ENCODE measurements at places on chromosomes 1 and 21.
A peak's percentile ranks its signal among the peaks of the same experiment; 100 is the strongest.

- DNase-seq = no peak
Measured at GRCh38 chr1:41698916-41699860, 214.7 kb upstream of the EDN2 start.

DNA sequence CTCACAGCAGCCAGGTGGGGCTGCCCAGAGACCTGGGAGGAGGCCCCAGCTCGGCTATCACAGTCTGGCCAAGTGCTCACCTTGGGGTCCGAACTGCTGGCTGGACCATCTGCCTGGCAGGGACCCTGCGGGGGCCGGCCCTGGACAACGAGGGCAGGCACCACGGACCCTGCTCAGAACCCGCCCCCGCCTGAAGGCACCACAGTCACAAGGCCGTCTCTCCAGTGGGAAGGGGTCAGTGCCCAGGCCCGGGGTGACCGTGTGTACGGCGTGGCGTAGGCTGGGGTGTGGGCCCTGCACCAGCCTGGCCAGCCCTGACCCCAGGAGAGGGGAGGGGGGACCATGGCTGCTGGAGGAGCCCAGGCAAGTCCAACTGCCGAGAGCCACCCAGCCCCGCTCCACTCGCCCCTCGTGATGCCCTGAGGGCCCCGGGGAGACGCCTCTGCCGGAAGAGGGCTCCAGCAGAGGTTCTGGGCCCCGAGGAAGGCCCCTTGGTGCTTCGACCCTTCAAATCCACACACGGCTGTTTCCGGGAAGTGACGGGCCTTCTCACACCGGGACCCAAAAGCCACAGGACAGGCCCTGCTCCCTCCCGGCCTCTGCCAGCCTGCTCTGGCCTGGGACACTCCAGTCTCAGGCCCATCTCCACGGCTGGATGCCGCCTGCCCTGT is 11.2 kb upstream of the RNF223 start:
- no peak for DNase-seq

DNA sequence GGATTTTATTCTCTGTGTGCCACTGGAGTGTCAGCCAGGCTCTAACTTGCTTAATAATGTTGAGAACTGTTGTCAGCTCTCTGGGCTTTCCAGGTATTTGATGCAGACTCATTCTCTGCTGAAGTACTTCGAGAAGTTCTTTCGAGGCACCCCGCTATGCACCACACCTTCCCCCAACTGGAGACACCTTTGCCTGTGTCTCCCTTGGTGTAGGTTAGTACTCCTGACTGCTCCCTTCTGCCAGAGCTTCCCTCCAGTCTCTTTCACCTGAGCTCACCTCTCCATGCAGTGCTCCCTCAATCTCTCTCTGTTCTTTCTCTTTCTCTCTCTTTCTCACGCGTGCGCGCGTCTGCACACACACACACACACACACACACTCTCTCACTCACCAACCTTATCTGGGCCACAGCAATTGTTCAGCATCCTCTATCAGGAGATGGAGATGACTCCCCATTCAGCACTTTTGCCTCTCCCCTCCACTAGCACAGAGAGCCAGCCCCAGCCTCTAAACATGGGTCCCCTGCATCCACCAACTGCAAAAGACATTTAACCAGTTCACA is 14.0 kb upstream of the MGST3 start:
- DNase-seq = no peak

DNA sequence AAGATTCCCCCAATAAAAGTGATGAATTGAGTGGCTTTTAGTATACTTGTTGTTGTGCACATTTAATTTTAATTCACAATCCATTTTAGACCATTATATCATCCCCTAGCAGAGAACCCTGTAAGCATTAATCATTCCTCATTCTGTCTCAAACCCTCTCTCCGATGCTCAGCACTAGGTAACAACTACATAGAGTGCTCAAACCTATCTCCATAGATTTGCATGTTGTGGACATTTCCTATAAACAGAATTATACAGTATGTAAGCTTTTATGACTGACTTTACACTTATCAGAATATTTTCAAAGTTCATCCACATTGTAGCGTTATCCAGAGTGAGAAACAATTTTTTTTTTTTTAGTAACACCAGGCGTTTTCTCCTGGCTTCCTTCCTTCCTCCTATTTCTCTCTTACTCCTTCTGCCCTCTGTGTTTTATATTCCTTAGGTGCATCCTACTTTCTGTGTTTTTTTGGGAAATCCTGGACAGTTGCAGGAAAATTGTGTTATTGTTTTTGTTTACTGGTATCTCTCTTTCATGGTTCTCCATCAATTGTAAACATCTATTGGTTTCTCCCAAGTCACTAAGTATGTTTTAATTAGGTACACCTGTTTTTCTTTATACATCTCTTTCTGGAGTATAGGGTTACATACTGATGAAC is 1528.0 kb upstream of the TPTE start:
- DNase-seq = no peak

DNA sequence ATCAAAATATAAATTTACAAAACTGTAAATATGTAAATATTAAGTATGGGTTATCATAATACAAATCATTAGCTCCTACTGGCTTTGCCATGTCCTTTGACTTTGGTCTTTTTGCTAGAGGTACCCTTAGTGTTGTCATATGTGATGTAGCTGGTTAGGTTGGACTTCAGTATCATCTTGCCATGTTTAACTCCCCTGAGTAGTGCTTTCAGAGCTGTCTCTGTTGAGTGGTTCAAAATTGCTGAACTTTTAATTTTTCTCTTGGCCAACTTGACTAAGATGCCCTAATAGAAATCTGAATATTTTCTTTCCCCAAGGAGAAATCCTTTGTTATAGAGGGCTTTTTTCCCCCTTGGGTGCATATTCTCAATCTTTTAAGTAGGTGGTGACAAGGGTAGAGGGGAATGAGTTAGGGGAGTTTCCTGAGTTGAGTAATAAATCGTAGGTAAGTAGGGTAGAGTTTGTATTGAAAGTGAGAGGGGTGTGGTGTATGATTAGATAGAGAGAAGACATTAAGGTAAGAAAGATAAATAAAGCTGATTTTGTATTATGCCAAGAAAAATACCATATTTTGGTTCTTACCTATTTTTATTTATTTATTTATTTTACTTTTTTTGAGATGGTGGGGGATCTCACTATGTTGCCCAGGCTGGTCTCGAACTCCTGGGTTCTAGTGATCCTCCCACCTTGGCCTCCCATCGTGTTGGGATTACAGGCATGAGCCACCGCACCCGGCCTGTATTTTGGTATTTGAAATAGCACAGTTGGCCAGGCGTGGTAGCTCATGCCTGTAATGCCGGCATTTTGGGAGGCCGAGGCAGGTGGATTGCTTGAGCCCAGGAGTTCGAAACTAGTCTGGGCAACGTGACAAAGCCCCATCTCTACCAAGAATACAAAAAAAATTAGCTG is 21.8 kb downstream of the RPRD2 start:
- no peak for DNase-seq

DNA sequence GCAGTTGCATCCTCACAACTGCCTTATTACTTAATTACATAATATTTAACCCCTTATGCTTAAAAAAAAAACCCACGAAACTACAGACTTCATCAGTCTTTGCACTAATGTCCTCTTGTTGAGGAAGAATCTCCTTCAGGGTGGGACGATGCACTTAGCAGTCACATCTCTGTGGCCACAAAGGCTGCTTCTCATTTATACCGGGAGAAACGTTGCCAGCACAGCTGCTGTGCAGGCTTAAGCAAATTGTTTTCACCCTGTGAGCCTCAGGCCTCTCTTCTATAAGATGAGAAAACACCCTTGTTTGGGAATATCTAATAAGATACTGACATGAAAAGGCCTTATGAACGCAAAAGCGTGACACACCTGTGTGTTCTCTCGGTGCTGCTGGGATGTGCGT is 2.9 kb upstream of the OBSCN start:
- no peak for DNase-seq

- DNase-seq = no peak
Measured at GRCh38 chr21:36851121-36851520, 115.3 kb downstream of the HLCS start.

GRCh38 chr1:119883826-119884225 is 12.5 kb downstream of the ADAM30 start:
- DNase-seq = no peak

DNA sequence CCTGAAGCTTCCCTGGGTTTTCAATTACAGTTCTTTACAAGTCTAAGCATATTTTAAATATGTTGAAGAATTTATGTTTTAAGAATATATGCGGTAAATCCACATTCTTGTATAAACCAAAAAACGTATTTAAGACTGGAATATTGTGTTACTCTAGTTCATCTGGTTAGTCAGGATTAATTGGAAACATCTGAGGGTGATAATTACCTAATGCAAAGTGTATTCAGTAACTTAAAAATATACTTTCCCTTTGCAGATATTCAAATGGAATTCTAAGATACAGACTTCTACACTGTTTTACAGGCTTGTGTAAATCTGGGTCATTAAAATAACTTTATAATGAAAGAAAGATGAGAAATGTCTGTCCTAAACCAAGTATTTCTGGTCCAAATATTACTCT is 302.0 kb downstream of the VAV3 start:
- DNase-seq = no peak

DNA sequence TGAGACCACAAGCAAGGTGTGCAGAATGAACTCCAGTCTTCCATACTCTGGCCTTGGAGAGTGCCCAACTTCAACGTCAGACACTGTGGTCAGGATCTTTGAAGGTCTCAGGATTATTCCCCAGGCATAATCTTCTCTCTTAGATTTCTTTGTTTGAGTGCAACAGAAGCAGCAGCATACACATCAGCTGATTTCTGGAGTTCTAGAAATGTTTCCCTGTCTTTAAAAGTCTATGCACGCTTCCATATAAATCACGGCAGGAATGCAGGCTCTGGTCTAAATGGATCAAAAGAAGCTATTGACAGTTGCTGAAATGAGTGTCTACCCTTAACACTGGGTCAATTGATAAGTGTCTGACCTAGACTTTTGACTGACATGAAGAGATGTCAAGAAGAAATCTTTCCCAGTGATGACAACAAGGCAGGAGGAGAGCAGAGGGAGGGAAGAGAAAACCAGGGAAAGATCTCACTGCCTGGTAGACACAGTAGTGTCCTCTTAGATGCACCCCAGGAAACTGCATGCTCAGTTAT is 279.7 kb downstream of the SPATA17 start:
- no peak for DNase-seq

DNA sequence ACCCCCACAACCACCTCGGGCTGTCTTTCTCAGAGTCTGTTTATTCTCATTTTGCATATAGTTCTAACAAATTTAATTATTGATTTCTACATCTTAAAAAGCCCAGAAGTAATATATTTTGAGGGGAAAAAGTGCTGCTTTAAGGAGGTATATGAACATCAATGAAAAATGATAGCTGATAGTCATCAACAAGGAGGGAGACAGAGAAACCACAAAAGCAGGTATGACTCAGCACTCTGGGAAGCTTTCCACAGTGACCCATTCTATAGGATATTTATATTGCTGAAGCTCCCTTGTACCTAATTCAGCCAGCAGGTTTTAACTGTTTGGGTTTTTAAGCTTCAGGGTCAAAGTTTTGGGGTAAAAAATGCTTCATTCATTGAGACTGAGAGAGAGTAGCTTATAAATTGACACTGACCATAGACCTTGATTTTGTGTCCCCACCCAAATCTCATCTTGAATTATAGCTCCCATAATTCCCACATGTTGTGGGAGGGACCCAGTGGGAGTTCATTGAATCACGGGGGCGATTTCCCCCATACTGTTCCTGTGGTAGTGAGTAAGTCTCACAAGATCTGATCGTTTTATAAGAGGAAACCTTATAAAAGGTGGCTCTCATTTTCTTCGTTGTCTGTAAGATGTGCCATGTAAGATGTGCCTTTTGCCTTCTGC is 27.4 kb downstream of the VANGL1 start:
- DNase-seq = no peak

DNA sequence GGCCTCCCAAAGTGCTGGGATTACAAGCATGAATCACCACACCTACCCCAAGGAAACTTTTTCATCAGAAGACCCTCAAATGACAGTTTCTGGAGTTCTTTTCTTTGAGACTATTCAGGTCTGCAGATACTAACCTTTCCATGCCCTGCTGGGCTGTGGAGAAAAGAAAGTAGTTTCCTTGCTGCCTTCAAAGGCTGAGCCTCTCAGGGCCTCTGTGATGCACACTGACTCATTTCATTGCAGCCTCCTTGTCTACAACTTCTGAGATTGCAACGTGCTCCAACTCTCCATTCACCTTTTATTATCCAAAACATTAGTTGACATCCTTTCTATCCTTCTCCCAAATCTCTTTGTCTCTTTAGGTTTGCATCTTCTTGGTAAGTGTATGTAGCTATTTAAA is 8.8 kb upstream of the SAMSN1 start:
- DNase-seq = no peak

- no peak for DNase-seq
Measured at GRCh38 chr1:199466961-199467360, 560.5 kb upstream of the NR5A2 start.

- no peak for DNase-seq
Measured at GRCh38 chr1:112397841-112398240, 1.8 kb downstream of the CTTNBP2NL start.

- DNase-seq = no peak
Measured at GRCh38 chr1:92797961-92798360, 13.1 kb upstream of the EVI5 start.

GRCh38 chr1:117594261-117594990 is 11.4 kb upstream of the TENT5C start:
- DNase-seq = no peak

GRCh38 chr1:244450597-244451538 is 841 bp downstream of the ADSS2 start:
- peak; percentile 53 for DNase-seq

- DNase-seq = no peak
Measured at GRCh38 chr1:83905315-83905907, 93.5 kb downstream of the TTLL7 start.

DNA sequence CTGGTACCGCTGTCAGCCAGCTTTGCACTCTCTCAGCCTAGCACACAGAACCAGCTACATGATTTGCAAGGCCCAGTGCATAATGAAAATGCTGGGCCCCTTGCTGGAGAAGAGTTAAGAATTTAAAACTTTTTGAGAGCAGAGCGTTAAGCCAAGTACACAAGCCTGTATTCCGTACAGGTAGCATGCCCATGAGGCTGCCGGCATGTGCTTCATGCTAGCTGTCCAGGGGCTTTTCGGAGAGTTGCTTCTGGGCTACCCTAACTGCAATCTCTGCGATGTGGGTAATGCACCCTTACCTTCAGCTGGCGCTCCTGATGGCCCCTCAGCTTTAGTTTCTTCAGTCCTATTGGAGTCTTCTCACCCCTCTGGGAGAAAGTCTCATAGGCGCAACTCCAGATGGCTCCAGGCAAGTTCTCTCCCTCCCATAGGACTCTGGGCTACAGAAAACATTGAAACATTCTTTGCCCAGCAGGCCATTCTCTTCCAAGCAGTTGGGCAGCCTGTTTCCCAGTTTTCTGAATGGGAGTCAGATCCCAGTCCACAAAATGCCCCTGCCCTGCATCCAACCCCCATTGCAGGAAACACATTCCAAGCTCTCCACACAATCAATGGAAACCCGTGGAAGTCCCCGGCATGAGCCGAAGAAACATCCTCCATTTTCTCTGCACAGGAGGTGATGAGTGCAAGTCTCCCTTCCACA is 5.7 kb upstream of the AKT3 start:
- DNase-seq = no peak

DNA sequence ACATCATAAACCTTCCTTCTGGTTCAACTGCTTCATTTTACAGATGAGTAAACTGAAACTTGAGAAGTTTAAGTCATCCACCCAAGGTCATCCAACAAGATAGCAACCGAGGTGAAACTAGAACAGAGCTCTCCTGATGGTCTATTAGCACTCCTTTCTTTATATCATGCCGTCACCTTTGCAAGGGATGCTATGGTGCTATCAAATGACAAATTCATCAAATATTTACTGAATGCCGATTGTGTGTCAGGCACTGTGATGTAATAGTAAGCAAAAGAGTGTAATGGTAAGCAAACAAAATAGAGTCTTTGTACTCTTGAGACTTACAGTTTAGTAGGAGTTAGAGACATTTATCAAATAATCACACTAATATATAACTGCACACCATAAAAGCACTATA is 14.0 kb upstream of the SGIP1 start:
- no peak for DNase-seq

All from activated T-helper 9 cell treated with anti-CD3 and anti-CD28 coated beads, Interleukin-2, amount 50 U/mL, for 16 hours (primary cell).